ENCODE measurements at places on chromosomes 2 and 18.

- DNase-seq, result no peak
These were observed 20.8 kb downstream of the TNFRSF11A start for GRCh38 chr18:62345909-62346308.

- DNase-seq, result no peak
These were observed 7.0 kb downstream of the NCKAP5 start for GRCh38 chr2:133561045-133561852.

GRCh38 chr2:73832930-73833329 lies 4.2 kb downstream of the STAMBP start:
- DNase-seq, result no peak

DNA sequence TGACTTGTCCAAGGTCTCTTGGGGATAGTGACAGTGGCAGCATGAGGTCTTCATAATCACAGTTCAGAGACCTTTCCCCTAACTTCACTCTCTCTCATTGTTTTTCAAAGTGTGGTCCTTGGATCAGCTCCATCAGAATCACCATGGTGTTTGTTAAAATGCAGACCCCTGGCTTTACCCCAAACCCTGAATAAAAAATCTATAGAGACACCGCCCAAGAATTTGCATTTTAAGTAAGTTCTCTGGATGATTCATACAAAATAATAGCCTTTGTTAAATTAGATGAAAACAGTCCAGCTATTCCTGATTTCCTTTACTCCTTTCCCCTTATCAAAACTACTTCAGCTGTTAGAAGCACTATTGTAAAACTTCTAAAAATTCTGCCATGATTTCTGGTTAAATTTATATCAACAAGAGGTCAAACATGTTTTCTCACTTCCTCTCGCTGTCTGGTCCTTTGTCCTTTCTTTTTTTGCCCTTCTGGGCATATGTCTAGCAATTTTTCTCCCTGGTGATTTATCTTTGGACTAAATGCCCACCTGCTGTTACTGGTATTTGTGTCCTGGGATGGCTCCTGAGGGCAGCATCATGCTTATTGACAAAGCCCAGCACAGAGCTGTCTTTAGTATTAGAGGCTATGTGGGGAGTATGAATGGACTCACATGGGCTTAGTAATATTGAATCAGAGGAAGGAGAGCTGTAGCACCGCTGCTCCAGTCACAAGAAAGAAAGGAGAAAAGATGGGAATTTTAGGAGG lies 63.4 kb downstream of the LHCGR start:
- no peak for DNase-seq

GRCh38 chr2:215567504-215567903 lies 131.6 kb upstream of the FN1 start:
- no peak for DNase-seq

DNA sequence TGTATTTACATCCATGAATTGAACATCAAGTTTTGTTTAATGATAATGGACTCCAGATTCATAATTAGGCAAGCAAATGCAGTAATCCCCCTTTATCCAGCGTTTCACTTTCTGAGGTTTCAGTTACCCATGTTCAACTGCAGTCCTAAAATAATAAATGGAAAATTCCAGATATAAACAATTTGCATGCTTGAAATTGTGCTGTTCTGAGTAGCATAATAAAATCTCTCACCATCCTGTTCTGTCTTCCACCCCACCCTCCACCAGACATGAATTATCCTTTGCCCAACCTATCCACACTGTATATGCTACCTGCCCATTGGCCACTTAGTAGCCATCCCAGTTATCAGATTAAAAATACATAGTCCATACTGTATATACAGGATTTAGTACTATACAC lies 224.5 kb upstream of the CHAC2 start:
- no peak for DNase-seq
